ENCODE measurements at places on chromosomes 6 and 20.

DNA sequence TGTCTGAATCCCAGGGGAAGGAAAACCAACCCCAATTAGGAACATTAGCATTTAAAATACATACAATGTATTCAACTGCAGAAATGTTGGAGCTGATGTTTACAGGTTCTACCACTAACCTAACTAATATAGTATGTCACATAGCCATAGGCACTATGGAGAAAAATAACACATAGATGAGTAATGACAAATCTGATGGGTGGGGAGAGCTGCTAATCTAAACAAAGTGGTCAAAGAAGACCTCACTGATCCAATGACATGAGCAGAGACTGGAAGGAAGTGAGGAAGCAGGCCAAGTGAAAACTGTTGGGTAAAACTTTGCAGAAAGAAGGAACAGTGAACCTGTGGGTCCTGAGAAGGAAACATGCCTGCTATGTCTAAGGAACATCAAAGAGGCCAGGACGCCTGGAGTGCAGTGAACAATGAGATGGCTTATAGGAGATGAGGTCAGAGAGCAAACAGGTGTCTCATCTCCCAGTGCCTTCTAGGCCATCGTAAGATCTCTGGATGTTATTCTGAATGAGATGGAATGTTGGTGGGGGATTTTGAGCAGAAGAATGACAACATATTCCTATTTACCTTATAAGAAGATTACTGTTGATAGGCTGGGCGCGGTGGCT is 135.7 kb downstream of the ALDH8A1 start:
- no peak for DNase-seq

DNA sequence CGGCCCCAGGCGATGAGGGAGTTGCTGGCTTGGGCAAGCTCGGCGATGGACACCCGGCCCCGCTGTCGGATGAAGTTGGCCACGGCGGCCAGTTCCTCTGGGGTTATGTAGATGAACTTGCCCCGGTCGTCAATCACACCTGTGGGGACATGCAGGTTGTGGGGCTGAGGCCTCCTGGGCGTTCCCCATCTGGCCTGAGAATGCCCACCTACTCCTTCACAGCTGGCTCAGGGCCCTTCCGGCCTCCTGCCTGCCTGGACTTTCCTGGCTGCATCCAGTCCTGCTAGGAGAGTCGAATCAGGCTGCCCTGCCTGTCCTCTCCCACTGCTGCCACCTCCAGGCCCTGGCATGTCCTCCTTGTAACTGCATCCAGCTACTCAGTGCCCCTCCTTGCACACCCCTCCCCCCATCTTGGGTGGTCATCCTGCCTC is 13.8 kb downstream of the DDRGK1 start:
- DNase-seq, result no peak

GRCh38 chr20:34569598-34569997 is 11.1 kb downstream of the MAP1LC3A start:
- no peak for DNase-seq

- DNase-seq, result peak; percentile 46
These were observed 9.7 kb downstream of the TRMT11 start for GRCh38 chr6:125995972-125996580.

- no peak for DNase-seq
These were observed 233.2 kb downstream of the ARHGAP18 start for GRCh38 chr6:129476810-129477209.

- no peak for DNase-seq
These were observed 64.8 kb downstream of the UTRN start for GRCh38 chr6:144349690-144350527.

GRCh38 chr6:40791004-40791403 is 203.8 kb upstream of the LRFN2 start:
- DNase-seq, result no peak

- DNase-seq, result no peak
These were observed 111.8 kb upstream of the SLC35F1 start for GRCh38 chr6:117795234-117795633.

GRCh38 chr6:87766211-87766610 is 64.2 kb upstream of the AKIRIN2 start:
- DNase-seq, result no peak

DNA sequence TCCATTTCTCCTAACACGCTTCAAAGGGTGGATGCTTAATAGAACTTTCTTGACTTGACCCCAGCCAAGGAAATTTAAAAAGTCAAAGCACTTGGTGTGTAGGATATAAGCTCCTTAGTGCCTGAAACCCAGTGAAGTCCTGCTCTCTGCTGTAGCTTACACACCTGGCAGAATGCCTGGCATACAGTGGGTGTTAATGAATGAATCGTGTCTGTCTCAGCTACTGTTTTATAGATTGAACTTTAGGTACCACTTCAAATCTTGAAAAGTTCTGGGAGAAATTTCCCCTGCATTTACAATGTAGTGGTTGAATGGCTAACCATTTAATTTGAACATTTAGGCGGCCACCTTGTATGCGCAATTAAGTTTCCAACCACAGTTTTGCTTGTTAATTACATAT is 70.5 kb upstream of the ZNF217 start:
- no peak for DNase-seq

DNA sequence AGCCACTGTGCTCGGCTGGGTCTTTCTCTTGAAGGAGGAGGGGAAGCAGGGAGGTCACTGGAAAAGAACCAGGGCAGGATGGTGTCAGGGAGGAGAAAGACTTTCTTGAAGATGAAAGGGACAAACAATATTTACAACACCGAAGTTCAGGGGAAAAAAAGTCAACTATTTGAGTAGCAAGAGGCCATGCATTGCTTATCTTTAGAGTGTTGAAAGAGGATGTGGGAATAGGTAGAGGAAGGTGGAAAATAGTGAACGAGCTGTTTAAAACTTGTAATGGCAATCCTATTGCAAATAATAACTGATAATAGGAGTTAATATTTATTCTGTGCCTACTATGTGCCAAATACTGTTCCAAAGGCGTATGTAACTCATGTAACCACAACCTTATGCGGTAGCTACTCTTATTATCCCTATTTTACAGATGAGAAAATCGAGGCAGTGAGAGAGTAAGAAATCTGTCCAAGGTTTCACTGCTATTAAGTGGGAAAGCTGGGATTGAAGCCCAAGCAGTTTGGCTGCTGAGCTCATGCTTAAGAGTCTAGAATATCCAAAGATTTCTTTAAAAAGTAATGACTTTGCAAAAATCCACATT is 12.7 kb upstream of the MLIP start:
- no peak for DNase-seq

- peak; percentile 14 for DNase-seq
These were observed 551 bp downstream of the SYNCRIP start for GRCh38 chr6:85641897-85642773.

DNA sequence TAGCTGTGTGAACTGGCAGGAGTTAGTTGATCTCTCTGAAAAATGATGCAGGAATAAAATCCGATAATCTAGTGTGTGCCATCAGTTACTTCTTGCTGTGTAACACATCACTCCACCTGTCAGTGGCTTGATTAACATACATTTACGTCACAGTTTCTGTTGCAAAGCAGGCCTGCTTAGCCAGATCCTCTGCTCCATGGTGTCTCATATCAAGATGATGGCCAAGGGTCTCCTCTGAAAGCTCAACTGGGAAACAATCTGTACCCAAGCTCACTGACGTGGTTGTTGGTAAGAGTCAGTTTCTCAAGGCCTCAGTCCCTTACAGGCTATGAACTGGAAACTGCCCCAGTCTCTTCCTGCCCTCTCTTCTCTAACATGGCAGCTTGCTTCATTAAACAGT is 51.8 kb downstream of the FOXA2 start:
- DNase-seq, result no peak

Measured in stimulated activated CD8-positive, alpha-beta memory T cell treated with anti-CD3 and anti-CD28 coated beads, Interleukin-15, amount 100 ng/mL, for 1 hour (primary cell).